Endothelial cell of umbilical vein (primary cell): ENCODE measurements at places on chromosomes 2 and 18. TPM values are rescaled to one million over a fixed set of nuclear protein-coding genes. Genes with fewer than 3 reads are reported as not detected.
A peak's percentile ranks its signal among the peaks of the same experiment; 100 is the strongest.

DNA sequence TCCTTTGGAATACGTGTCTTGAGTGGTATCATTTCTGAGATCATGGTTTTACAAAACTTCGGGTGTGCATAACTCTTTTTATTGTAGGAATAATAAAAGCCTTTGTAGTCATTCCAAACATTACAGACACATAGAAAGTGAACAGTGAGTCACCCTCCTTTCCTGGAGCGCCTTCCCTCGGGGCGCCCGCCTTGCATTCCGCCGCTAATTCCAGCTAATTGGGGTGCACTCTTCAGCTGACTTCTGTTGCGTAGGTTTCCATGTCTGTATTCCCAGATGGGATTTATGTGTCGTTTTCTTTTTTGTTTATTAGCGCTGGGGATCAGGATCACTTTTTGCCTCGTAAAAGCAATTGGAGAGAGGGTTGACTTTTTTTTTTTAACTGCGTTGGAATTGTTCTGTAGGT is 18.7 kb downstream of the SH3BP4 start:
- peak; percentile 82 for DNase-seq

GRCh38 chr18:76306685-76307292 is 188.3 kb downstream of the ZNF516 start:
- no peak for DNase-seq

- DNase-seq = peak; percentile 22
Observed at GRCh38 chr2:165373278-165374010, 96.1 kb upstream of the CSRNP3 start.

DNA sequence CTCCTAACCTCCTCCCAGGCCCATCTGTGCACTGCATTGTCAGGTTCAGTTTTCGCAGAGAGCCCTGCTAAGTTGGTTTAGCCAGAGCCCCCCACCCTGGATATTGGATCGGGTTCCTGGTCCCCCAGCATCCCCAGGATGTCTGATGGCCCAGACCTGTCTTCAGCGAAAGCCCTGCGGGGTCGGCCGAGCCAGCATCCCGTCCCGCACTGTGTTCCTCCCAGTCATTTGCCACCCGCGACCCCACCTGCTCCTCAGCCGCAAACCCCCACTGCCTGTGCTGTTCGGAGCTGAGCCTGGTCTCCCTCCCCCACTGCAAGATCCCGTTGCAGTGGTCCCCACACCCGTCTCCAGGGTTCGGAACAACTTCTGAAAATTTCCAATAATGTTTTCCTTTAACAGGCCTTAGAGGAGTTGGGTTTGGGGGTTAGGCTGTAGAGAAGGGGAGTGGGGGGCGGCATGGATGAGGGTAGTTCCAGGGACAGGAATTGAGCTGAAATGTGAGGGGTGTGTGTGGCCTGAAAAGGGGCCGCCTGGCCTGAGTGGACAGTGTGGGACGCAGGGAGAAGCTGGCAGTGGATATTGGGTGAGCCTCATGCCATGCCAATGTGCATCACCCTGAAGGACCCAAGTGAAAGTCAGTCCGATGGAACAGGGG is 1.6 kb upstream of the COPS9 start:
- no peak for DNase-seq

TRIM43 gene
- not detected in 2 replicates for total RNA-seq
